ENCODE measurements at places on chromosomes 6 and 20. TPM values are rescaled to one million over a fixed set of nuclear protein-coding genes. Genes with fewer than 3 reads are reported as not detected.

The LPA gene
- total RNA-seq = not detected

The SMLR1 gene
- total RNA-seq = not detected

The MAFB gene
- 3.2 TPM for total RNA-seq

The GCNT2 gene
- not detected for total RNA-seq

The PRPF6 gene
- 61.0 TPM for total RNA-seq

The GJA1 gene
- total RNA-seq = 926 TPM

The CCN5 gene
- 533 TPM for total RNA-seq
